Spinal cord (tissue), 10 donors: ENCODE measurements at places on chromosomes 3 and 15. TPM values are rescaled to one million over a fixed set of nuclear protein-coding genes. Genes with fewer than 3 reads are reported as not detected.
A peak's percentile ranks its signal among the peaks of the same experiment; 100 is the strongest.

The PRSS50 gene
- not detected for total RNA-seq

The ZNF620 gene
- 7.9 TPM for total RNA-seq

DNA sequence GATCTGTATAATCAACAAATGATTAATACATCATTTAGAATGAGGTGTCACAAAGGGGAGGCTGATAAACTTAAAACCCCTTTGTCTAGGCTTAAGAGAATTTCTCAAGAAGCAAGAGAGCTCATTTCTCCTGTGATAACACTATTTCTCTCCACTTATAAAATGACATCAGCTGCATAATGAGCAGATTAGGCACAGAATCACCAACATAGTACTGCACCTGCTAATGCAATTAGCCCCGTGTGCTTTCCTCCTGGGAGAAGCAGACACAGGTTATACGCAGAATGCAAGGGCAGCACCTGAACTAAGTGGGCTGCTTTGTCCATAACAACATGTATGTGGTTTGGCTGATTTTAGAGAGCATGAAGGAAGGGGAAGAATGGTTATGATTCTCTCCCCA is 515.3 kb upstream of the CFAP20DC start:
- H3K4me1 ChIP-seq = no peaks in the 10 kb centered on the region
- peaks cover 2% of the 10 kb centered on the region for H3K27me3 ChIP-seq
- H3K27ac ChIP-seq = no peak overlapping the region
- peak; percentile 34 for DNase-seq
- no peaks in the 10 kb centered on the region for H3K36me3 ChIP-seq

GRCh38 chr15:100355342-100355741 is 13.6 kb upstream of the ADAMTS17 start:
- H3K4me3 ChIP-seq = no peak overlapping the region
- no peak for DNase-seq
- peaks cover 2% of the 10 kb centered on the region for H3K4me1 ChIP-seq
- H3K27ac ChIP-seq = no peak overlapping the region

GRCh38 chr15:47787875-47788274 is 70.6 kb downstream of the SEMA6D start:
- no peaks in the 10 kb centered on the region for H3K4me1 ChIP-seq
- H3K27ac ChIP-seq = no peak overlapping the region
- H3K4me3 ChIP-seq = no peak overlapping the region

- DNase-seq = no peak
- peaks cover 3% of the 10 kb centered on the region for H3K27me3 ChIP-seq
Observed at GRCh38 chr15:97077975-97078374, 747.5 kb downstream of the NR2F2 start.
